CD4-positive, alpha-beta T cell treated with Interleukin-10 for 1 hour (primary cell): ENCODE measurements at places on chromosomes 12 and 14.

DNA sequence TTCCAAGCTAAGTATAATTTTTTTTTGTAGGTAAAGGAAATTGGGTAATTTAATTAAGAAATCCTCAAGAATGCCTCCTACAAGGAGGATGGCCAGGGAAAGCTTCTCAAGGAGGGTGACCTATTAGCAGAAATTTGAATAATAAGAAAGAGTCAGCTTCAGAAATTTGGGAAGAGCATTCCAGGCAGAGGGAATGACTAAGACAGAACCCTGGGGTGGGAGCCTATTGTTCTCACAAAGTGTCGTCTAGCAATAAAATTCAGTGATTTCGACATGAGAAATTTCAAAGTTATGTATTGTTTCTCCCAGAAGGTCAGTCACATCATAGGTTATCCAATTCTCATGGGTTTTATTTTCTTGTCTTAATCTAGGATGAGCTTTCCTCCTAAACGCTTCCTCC, 1168.4 kb downstream of the AACS start:
- no peak for DNase-seq

GRCh38 chr12:11820476-11820875, 171.0 kb downstream of the ETV6 start:
- DNase-seq: no peak

DNA sequence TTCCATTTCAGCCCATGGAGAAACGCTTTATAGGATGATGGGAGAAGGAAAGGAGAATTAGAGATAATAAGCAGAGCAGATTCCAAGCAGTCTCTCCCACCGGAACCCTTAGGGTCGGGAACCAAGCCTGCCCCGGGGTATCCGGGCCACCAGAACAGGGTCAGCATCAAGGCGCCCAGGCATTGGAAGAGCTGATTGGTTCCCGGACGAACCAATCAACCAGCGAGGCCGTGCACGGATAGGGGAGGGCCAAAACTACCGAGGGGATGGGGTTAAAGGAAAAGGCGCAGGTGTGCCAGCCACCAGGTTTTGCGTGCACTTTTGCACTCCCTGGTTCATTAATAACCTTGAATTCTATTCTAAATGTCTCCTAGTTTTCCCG, 1.7 kb downstream of the PPM1H start:
- DNase-seq: no peak

- DNase-seq: no peak
Observed at GRCh38 chr12:124550123-124551089, 17.0 kb downstream of the NCOR2 start.

GRCh38 chr12:112936264-112936663, 2.0 kb upstream of the OAS3 start:
- no peak for DNase-seq

GRCh38 chr12:54159140-54159539, 29.6 kb downstream of the SMUG1 start:
- no peak for DNase-seq

GRCh38 chr12:131916306-131917138, 12.6 kb upstream of the PUS1 start:
- DNase-seq: no peak

- no peak for DNase-seq
Observed at GRCh38 chr12:56676851-56677580, 11.1 kb downstream of the PTGES3 start.

- DNase-seq: no peak
Observed at GRCh38 chr14:53784688-53785087, 171.9 kb downstream of the BMP4 start.

GRCh38 chr14:41607966-41608663, 1.4 kb downstream of the LRFN5 start:
- DNase-seq: no peak

GRCh38 chr14:96567289-96567899, 65.2 kb downstream of the PAPOLA start:
- peak; percentile 48 for DNase-seq

DNA sequence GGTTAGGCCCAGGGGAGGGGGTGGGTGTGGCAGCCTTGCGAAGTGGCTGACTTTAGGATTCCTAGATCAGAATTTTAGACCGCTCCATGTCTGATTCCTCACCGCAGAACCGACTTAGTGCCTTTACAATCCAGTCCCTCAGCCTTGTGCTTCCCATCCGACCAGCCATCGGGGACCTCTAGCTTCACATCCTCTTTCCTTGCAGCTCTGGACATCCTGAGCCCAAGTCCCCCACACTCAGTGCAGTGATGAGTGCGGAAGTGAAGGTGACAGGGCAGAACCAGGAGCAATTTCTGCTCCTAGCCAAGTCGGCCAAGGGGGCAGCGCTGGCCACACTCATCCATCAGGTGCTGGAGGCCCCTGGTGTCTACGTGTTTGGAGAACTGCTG, 557 bp downstream of the COPS7A start:
- DNase-seq: no peak
